ENCODE measurements at places on chromosomes 4 and X.

DNA sequence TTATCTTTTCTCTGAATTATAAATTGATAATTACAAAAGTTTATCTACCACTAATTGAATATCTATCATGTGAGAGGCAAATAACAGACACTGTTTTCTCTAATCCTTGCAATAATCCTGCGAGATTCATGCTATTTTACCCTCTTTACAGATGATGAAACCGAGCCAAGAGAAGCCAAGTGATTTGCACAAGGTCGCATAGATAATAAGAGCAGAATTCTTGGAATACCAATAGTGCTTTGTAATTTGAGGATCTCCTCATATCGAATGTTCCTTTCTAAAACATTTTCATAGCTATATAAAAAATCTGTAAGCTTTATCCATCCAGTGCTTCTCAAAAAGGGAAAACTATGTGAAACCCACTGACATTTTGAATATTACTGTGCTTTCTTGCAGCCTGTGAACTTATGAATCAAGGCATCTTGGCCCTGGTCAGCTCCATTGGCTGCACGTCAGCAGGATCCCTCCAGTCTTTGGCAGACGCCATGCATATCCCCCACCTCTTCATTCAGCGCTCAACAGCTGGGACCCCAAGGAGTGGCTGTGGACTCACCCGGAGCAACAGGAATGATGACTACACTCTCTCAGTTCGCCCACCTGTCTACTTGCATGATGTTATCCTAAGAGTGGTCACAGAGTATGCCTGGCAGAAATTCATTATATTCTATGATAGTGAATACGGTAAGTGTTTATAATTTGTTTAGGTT is 743.8 kb upstream of the ATOH1 start:
- DNase-seq = no peak

DNA sequence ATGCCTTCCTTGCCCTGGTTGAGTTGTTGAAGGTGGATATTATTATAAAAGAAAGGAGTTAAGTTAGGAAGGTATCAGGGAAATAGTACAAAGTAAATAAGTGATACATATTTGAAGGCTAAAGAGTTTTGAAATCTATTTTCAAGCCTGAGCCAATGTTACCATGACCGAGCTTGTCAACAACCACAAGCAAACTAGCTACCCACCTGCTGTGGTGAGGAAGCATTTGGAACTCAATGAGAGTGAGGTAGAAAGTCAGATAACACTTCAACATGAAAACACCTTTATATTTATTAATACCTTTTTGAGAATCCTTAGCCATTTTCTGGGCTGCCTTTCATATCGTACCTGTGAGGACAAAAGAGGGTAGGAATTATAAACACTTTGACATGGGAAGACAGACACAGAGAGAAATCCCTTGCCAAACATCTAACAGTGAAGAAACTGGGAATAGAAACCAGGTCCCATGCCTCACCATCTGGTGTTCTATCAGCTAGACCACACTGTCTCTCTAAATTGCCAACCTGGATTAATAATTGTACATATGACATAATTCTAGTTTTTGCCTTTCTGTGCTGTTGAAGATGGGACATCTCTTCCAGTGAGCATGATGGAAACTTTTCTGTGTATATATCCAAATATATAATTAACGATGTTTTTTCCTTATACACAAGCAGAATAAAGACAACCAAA is 606.4 kb upstream of the NR3C2 start:
- no peak for DNase-seq

- no peak for DNase-seq
Measured at GRCh38 chrX:154409222-154409871, at the start of gene DNASE1L1. TSS of gene DNASE1L1 (minus strand) at chrX:154409254. CDS start at chrX:154405568, 3,686 bp downstream.

DNA sequence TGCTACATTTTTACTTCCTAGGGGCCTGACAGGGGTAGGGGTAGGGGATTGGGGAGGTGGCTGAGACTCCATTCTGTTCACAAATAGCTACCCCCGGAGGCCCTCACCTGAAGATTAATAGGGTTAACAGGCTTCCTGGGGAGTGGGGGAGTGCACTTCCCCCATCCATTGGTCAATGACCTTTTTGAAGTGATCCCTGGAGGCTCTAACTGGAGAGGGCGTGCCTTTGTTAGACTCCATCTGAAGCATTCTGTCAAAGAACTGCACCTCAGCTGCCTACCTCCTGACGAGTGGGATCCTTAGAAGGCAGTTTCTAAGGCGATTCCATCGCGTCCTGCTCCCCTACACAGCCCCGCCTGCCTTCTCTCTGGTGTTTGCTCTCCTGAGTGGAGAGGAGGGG is 10.0 kb upstream of the MTM1 start:
- no peak for DNase-seq

DNA sequence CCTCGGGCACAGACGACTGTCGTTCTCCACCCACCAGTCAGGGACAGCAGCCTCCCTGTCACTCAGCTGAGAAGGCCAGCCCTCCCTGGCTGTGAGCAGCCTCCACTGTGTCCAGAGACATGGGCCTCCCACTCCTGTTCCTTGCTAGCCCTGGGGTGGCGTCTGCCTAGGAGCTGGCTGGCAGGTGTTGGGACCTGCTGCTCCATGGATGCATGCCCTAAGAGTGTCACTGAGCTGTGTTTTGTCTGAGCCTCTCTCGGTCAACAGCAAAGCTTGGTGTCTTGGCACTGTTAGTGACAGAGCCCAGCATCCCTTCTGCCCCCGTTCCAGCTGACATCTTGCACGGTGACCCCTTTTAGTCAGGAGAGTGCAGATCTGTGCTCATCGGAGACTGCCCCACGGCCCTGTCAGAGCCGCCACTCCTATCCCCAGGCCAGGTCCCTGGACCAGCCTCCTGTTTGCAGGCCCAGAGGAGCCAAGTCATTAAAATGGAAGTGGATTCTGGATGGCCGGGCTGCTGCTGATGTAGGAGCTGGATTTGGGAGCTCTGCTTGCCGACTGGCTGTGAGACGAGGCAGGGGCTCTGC is 7.9 kb upstream of the MSANTD1 start:
- DNase-seq = no peak

DNA sequence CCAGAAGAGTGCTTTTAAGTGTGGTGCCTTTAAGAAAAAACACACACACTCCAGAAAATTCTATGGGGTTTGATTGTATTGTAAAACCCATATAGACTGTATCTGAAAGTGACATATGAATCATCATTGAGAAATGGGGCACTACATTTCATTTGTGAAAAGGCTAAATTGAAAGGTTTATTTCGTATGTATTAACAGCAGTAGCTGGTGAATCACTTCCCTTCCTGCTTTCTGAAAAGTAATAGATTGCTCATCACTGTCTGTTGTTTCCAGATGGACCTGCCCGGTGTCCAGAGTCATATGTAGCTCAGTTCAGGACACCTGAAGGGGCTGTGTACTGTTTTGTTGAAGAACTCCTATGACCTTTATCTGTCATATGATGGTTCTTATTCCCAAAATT is 28.1 kb upstream of the HPRT1 start:
- no peak for DNase-seq

DNA sequence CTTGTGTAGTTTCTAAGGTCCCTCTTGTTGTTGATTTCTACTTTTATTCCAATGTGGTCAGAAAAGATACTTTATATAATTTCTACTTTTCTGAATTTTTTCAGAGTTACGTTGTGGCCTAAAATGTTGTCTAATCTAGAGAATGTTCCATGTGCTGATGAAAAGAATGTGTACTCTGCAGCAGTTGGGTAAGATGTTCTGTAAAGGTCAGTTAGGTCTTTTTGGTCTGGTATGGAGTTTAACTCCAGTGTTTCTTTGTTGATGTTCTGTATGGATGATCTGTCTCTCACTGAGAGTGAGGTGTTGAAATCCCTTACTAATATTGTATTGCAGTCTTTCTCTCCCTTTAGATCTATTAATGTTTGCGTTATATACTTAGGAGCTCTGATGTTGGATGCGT is 37.0 kb upstream of the GPRIN3 start:
- no peak for DNase-seq

DNA sequence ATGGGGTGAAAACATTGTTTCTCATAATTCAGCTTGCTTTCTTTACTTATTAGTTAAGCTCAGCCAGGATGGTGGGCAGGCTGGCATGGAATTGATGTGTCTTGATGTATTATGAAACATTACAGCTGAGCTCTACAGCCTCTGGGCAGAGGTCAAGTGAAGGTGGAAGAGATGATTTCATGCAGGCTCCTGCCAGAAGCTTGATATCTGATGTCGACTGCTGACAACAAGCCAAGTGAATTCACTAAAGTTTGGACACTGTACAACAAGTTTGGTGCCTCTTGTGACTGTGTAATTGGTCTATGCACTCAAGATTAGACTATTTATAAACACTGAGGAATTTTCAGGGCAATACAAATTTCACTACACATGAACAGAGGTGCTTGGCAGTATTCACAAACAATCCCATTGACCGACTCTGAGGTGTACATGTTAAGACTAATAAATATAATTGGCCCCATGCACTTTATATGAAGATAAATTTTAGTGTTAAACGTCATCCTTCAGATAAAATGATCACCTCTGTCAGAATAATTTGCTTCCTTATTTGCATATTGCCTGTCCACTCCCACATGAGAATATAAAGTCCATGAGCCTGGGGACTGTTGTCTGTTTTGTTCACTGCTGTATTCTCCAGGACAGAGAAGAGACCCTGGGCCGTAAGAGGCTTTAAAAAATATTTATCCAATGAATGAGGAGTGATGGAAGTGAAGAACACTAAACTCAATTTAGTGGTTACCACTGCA is 612.2 kb downstream of the IQCM start:
- DNase-seq = no peak

DNA sequence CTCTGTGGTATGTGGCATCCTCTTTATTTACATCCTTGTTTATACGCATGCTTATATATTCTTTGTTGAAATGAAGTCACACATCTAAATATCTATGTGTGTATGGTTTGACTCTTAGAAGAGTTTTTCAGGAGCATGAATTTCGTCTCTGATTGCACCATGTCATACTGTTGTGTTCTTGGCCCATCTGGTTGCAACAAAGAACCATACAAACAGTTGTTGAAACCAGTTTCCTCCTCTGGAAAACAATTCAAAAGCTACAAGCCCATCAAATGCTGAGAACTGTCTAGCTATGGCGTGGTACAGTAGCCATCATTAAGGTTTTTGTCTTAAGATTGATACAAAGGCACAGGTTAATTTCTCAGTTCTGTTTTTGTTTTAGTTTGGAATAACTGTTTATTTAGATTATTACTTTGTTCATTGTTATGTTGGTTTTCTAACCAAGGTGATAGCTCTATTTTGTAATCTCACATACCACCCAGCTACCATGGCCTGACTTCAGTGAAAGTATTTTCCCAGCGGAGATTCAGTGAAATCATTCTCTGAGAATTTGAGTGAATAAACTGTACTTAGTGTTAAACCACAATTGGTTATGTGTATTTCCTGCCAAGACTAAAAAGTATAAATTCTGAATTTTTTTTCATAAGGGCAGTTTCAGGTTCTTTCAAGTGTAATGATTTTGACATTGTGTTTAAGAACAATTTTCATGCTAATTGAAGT is 91.0 kb downstream of the ARHGAP24 start:
- DNase-seq = no peak

GRCh38 chrX:19177721-19178120 is 55.5 kb upstream of the ADGRG2 start:
- DNase-seq = no peak

- no peak for DNase-seq
Measured at GRCh38 chr4:182288534-182288933, 45.3 kb downstream of the TENM3 start.

DNA sequence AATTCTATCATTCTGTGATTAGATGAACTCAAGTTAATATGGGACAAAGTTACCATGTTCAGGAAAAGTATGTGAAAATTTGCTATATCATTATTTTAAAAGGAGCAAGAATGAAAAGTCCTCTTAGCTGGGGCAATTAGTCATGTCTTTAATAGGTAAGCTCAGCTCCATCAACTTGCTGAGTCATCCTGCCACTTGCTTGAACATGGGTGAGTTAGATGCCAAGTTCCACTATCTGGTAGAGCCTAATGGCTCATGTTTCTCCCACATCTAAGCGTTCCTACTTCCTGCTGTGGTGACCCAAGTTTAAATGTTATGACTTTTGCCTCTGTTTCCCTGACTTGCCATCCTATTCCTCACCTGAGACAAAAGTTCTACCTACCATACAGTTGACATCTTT is 276.8 kb downstream of the ZNF674 start:
- DNase-seq = no peak

DNA sequence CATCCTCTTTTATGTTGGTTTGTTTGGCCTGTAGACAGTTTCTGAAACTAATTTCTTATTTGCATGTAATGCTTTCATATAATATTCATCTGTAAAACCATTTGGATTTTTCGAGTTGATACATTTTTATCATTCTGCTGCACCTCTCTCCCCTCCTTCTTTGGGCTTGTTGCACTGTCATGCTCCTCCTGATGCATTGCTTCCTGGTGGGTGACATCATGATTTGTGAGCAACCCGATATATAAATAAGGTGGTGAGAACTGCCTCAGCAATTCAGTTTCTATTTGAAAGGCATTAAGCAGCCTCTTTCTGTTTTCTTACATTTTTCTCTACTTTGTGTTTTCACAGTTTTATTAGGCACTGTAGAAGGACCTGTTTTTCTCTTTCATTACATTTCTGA is 515.7 kb downstream of the RPA4 start:
- DNase-seq = no peak

DNA sequence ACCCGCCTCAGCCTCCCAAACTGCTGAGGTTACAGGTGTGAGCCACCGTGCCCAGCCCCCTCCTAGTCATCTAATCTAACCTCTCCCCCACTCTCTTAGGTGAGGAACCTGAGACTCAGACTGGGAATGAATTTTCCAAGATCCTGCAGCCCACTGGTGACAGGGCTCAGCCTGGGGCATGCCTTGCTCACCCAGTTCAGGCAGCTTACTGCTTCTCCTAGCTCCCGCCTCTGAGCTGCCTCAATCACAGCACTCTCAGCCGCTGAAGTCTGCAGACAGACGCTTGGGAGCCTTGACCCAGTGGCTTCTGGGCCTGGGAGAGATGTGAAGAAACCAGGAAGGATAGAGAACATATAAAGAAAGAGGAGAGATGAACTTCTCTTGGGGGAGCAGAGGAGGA is 24.4 kb downstream of the PJA1 start:
- DNase-seq = no peak

GRCh38 chr4:176335421-176335820 is 15.7 kb downstream of the SPCS3 start:
- no peak for DNase-seq

GRCh38 chrX:15895334-15895733 is 40.7 kb upstream of the AP1S2 start:
- DNase-seq = no peak

DNA sequence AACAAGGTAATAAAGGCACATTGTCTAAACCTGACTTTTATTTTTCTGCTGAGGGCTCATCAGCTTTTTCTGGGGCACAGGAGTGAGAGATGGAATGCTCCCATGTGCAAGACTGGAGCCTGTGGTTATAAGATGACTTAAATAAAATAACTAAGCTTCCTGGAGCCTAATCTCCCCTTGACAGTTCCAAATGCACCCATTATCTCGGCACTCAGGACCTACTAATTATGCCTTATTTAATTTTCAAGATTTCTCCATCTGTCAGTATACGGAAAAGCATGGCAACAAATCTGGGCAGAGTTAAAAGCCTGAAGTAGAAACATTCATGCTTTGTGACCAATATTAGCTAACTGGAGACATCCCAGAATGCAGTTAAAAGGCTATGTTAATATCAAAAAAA is 416.7 kb upstream of the TEX13C start:
- DNase-seq = no peak

GRCh38 chrX:26851981-26852380 is 611.2 kb downstream of the PPP4R3C start:
- DNase-seq = peak; percentile 19
